Lung (tissue), 17 donors: ENCODE measurements at places on chromosomes 12 and 14.

DNA sequence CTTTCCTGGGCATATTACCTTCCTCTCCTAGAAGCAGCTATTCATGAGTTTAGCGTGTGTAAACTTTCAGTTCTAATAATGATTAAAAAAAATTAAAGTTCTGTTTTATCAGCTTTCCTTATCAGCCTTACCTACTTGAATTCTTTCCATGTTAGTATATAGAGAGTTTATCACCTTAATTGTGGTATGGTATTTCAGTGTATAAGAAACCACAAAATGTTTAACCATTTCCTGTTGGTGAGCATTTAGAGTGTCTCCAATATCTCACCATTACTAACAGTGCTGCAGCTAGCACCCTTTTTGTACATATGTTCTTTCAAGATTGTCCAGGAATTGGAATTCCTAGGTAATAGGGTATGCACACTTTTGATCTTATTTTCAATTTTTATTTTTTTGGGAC lies 89.5 kb downstream of the FBXO33 start:
- DNase-seq = no peak
- H3K27ac ChIP-seq = no peak overlapping the region
- H3K4me3 ChIP-seq = no peak overlapping the region
- H3K4me1 ChIP-seq = no peaks in the 10 kb centered on the region

DNA sequence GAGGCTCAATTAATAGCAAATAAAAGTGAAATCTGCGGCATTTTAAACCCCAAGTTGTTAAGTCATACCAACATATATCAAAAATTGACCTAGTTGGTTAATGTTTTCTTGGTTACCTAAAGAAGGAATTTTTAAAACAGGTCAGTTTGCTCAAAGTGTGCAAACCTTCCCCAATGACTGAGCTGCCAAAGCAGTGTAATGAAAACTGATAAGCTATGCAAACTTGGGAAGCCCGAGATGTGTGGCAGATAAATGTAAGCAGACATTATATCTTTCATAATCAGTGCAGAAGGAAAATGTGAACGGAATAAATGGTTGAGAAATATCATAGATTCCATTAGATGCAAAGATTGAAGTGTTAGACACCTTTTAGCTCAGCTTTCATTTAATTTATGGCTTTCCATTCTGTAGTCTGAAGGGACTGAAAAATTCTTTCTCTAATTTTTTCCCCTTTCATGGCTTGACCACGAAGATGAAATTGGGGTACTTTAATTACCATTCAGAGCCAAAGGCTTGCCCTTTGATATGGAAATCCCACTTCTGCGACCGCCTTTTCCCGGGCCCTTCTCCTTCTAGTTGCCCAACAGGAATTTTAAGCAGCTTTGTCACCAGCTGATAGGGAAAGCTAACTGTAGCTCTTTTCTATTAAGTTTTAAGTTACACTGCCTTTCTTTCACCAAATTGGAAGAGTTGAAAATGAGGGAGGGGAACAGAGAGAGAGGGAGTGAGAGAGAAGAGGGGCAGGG lies 306.6 kb upstream of the SOX5 start:
- no peaks in the 10 kb centered on the region for H3K36me3 ChIP-seq
- DNase-seq = no peak
- H3K4me1 ChIP-seq = no peaks in the 10 kb centered on the region
- no peak overlapping the region for H3K27ac ChIP-seq

- DNase-seq = peak; percentile 52
- H3K27me3 ChIP-seq = no peaks in the 10 kb centered on the region
- H3K4me3 ChIP-seq = no peak overlapping the region
Observed at GRCh38 chr12:67410667-67411067, 141.5 kb downstream of the CAND1 start.

GRCh38 chr12:77133566-77133965 lies 68.2 kb upstream of the E2F7 start:
- H3K27me3 ChIP-seq = no peaks in the 10 kb centered on the region
- H3K4me1 ChIP-seq = no peaks in the 10 kb centered on the region
- H3K36me3 ChIP-seq = no peaks in the 10 kb centered on the region
- DNase-seq = peak; percentile 82

- no peak overlapping the region for H3K27ac ChIP-seq
- no peak overlapping the region for H3K4me3 ChIP-seq
- H3K36me3 ChIP-seq = no peaks in the 10 kb centered on the region
- H3K27me3 ChIP-seq = no peaks in the 10 kb centered on the region
- DNase-seq = peak; percentile 45
Observed at GRCh38 chr14:54503486-54503885, 6.2 kb upstream of the CGRRF1 start.

- no peak overlapping the region for H3K27ac ChIP-seq
- H3K36me3 ChIP-seq = no peaks in the 10 kb centered on the region
- no peak overlapping the region for H3K4me3 ChIP-seq
- no peak for DNase-seq
- peaks cover 10% of the 10 kb centered on the region for H3K4me1 ChIP-seq
- no peaks in the 10 kb centered on the region for H3K27me3 ChIP-seq
Observed at GRCh38 chr12:110560048-110560447, 23.1 kb downstream of the PPTC7 start.

GRCh38 chr12:19402743-19403431 lies 36.4 kb upstream of the AEBP2 start:
- H3K36me3 ChIP-seq = no peaks in the 10 kb centered on the region
- H3K27me3 ChIP-seq = no peaks in the 10 kb centered on the region
- H3K4me1 ChIP-seq = no peaks in the 10 kb centered on the region
- no peak overlapping the region for H3K4me3 ChIP-seq
- peak overlapping the region; percentile 10 for H3K27ac ChIP-seq

DNA sequence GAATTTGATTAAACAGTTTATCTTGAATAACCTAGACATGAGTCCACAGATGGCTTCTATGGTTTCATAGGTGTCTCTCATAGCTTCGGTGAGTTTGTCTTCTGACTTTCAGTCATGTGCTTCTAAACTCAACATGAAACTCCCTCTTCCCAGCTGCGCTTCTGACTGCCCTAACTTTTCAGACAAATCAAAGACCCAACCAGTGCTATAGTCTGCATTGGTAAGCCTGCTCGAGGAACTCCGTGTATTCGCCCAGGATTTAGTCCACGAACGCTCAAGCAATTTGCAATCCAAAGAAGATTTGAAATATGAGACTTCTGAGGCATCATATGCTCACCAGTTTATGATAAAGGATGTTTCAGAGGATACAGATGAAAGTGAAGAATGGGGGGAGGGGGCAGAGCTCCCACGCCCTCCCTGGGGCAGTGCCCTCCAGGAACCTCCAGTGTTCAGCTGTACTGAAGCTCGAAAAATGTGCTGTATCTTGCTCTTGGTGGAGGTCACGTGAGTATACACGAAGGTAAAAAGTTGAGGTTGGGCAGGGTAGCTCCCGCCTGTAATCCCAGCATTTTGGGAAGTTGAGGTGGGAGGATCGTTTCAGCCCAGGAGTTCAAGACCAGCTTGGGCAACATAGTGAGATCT lies 5.2 kb upstream of the RILPL2 start:
- H3K36me3 ChIP-seq = no peaks in the 10 kb centered on the region
- H3K4me1 ChIP-seq = peaks cover 12% of the 10 kb centered on the region
- H3K4me3 ChIP-seq = no peak overlapping the region
- DNase-seq = no peak

DNA sequence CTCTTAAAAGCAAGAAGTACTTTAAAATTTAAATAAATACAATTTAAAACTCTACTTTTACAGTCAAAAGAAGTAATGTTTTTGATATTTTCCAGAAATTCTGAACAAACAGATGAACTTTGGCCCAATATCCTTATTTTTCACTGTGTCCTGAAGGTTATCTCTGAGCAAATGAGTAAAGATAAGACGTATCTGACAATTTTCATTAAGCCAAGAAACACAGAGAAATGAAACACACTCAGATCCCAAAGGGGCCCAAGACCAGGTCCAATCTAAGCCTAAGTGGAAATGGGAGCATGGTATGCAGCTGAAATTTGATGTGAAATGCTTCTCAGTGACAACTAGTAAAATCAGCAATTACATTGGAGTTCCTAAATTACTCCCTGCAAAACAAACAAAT lies 105.6 kb upstream of the COCH start:
- no peaks in the 10 kb centered on the region for H3K4me1 ChIP-seq
- no peaks in the 10 kb centered on the region for H3K36me3 ChIP-seq
- H3K27me3 ChIP-seq = no peaks in the 10 kb centered on the region
- no peak overlapping the region for H3K4me3 ChIP-seq
- DNase-seq = no peak

- no peaks in the 10 kb centered on the region for H3K27me3 ChIP-seq
- no peak overlapping the region for H3K27ac ChIP-seq
- H3K4me1 ChIP-seq = no peaks in the 10 kb centered on the region
- DNase-seq = peak; percentile 31
- H3K36me3 ChIP-seq = peaks cover 19% of the 10 kb centered on the region
- H3K4me3 ChIP-seq = no peak overlapping the region
Observed at GRCh38 chr12:93403988-93404803, 26.5 kb downstream of the NUDT4 start.

- DNase-seq = peak; percentile 66
- no peaks in the 10 kb centered on the region for H3K4me1 ChIP-seq
- H3K4me3 ChIP-seq = no peak overlapping the region
- no peaks in the 10 kb centered on the region for H3K27me3 ChIP-seq
Observed at GRCh38 chr12:132550014-132550802, 60.2 kb downstream of the LRCOL1 start.

- DNase-seq = no peak
- peaks cover 3% of the 10 kb centered on the region for H3K4me1 ChIP-seq
- no peaks in the 10 kb centered on the region for H3K36me3 ChIP-seq
- H3K4me3 ChIP-seq = no peak overlapping the region
- H3K27ac ChIP-seq = no peak overlapping the region
Observed at GRCh38 chr14:101473045-101473729, 88.1 kb upstream of the DIO3 start.

GRCh38 chr14:55005071-55005470 lies 21.8 kb downstream of the WDHD1 start:
- H3K4me1 ChIP-seq = no peaks in the 10 kb centered on the region
- H3K27ac ChIP-seq = no peak overlapping the region
- H3K36me3 ChIP-seq = no peaks in the 10 kb centered on the region
- H3K27me3 ChIP-seq = no peaks in the 10 kb centered on the region
- no peak for DNase-seq

GRCh38 chr12:80320121-80320678 lies 123.8 kb upstream of the PTPRQ start:
- H3K4me1 ChIP-seq = no peaks in the 10 kb centered on the region
- H3K27me3 ChIP-seq = no peaks in the 10 kb centered on the region
- no peak for DNase-seq
- no peak overlapping the region for H3K4me3 ChIP-seq

DNA sequence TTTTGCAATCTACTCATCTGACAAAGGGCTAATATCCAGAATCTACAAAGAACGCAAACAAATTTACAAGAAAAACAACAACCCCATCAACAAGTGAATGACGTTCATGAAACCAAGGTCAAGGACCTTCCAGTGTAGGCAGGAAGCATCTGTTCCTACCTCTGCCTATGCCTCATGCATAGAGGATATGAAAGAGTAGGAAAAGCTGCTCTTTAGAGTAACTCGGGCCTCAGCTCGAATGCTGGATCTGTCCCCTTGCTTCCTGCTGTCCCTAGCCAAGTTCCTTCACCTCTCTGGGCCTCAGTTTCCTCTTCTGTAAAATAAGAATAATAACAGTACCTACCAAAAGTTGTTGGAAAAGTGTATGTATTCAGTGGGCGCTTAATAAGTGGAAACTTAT lies 65.0 kb downstream of the FOXN4 start:
- peak; percentile 17 for DNase-seq
- no peaks in the 10 kb centered on the region for H3K27me3 ChIP-seq
- H3K4me3 ChIP-seq = no peak overlapping the region
- H3K27ac ChIP-seq = no peak overlapping the region
